ENCODE measurements at places on chromosomes 16 and 17. TPM values are rescaled to one million over a fixed set of nuclear protein-coding genes. Genes with fewer than 3 reads are reported as not detected.

Gene OSBPL7
- total RNA-seq: 21.8 TPM

DNA sequence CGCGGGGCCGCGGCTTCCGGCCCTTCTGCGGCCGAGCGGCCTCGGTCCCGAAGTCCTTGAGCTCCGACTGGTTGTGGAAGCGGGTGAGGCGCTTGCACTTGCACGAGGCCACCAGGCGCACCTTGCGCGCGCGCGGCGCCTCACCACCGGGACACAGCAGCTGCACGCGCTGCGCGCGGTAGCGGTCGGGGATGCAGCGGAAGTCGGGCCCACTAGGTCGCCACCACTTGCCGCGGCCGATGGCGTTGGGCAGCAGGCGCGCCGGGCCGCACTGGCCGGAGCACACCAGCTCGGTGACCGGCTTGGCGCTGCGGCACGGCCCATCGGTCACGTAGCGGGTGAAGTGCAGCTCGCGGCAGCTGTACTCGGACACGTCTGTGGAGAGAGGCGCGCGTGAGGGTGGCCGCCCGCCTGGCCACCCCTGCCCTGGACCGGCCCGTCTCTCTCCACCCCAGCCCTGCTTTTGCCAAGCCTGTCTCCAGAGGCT lies 3.2 kb downstream of the SOST start:
- DNase-seq: peak; percentile 92

DNA sequence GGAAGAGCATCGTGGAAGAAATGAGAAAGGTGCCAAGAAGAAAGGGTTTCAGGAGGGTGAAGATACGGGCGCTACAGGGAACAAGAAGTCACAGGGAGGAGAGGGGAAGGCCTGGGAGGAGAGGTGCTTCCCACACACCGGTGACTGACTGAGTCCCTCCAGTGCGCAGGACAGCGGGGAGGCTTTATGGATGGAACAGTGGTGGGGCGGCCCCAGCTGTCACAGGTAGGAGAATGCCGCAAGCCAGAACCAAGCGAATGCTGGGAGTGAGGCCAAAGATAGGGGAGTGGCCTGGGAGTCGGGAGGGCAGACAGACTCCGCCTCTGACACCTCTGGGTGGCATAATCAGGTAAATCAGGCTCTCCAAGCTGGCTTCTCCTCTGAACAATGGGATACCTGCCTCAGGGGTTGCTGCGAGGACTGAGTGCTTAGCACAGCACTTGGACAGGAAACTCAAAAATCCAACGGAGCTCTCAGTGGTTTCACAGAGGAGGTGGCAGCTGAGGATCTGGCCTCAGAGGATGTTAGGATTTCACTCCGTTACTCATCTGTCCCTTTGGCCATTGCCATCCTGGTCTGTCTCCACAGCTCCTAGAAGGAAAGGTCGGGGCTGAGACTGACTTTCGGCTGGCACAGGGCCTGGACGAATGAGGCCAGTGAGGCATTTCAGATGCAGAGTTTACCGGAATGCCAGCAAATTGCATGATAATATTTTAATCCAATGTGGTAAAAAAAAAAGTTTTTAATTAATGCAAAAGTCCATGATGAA lies 717 bp upstream of the CNP start:
- peak; percentile 91 for DNase-seq

DNA sequence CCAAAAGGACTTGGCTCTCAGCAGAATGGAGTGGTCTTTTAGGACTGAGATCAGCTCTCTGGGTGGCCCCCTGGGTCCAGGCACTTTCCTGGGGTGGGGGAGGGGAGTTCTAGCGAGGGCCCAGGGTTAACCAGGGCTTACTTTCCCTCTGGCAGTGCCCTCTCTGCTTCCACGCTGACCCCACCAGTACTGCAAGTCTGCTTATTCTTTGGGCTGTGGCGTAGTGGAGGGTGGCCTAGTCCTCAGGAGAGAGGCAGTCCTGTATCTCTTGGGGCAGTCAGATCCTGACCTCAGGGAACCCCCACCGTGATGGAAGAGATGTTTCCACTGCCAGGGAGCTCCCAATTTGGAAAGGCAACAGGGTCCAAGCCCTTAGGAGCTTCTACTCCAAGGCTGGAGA lies 79.4 kb downstream of the CCDC182 start:
- DNase-seq: no peak

Gene NEUROD2
- total RNA-seq: not detected

Gene GP1BA
- not detected for total RNA-seq

DNA sequence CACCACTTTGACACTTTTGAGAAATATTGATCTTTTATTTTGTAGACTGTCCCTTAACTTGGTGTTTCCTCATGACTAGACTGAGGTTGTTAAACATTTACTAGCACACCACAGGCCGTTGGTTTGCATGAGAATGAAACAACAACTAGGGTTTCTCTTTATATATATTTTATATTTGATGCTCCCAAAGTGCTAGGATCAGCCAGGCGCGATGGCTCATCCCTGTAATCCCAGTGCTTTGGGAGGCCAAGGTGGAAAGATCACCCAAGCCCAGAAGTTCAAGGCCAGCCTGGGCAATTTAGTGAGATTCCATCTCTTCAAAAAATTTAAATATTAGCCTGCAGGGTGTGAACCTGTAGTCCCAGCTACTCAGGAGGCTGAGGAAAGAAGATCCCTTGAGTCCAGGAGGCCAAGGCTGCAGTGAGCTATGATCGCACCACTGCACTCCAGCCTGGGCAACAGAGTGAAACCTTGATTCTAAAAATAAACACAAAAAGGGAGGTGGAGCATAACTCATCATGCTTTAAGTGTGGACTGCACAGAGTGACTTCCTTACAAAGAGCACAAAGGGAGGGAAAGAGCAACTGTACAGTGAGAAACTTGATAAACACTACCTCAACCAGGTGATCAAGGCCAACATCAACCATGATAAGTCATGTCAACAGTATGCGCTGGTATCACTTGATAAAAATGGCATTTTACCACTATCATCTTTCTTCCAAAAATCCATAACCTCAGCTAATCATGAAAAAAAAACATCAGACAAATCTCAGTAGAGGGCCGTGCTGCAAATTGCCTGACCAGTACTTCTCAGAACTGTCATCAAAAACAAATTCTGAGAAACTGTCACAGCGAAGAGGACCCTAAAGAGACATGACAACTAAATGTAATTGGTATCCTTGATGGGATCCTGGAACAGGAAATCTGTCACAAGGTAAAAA lies 72.8 kb upstream of the ATF7IP2 start:
- DNase-seq: no peak

GRCh38 chr16:68490829-68491575 lies 42.7 kb upstream of the SMPD3 start:
- DNase-seq: peak; percentile 65

DNA sequence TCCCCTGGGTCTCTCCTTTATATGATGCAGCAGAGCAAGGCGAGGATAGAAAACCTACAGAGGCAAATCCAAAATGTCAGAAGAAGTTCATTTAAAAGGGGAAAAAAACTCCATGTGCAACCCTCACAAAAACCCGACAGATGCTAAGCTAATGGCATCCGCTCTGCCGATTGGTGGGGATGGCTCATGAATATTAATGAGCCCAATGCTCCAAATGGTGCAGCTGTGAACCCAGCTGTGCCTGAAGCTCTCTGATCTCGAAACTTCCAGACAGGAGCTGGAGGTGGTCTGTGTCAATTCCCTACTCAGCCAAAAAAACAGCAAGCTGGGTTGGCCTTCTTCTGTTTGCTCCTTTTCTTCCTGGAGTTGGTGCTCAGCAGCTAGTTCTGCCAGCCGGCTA lies 15.5 kb downstream of the SNX11 start:
- DNase-seq: peak; percentile 69

Gene TBC1D3L
- total RNA-seq: 3.3 TPM

Gene DRC3
- total RNA-seq: 5.0 TPM

DNA sequence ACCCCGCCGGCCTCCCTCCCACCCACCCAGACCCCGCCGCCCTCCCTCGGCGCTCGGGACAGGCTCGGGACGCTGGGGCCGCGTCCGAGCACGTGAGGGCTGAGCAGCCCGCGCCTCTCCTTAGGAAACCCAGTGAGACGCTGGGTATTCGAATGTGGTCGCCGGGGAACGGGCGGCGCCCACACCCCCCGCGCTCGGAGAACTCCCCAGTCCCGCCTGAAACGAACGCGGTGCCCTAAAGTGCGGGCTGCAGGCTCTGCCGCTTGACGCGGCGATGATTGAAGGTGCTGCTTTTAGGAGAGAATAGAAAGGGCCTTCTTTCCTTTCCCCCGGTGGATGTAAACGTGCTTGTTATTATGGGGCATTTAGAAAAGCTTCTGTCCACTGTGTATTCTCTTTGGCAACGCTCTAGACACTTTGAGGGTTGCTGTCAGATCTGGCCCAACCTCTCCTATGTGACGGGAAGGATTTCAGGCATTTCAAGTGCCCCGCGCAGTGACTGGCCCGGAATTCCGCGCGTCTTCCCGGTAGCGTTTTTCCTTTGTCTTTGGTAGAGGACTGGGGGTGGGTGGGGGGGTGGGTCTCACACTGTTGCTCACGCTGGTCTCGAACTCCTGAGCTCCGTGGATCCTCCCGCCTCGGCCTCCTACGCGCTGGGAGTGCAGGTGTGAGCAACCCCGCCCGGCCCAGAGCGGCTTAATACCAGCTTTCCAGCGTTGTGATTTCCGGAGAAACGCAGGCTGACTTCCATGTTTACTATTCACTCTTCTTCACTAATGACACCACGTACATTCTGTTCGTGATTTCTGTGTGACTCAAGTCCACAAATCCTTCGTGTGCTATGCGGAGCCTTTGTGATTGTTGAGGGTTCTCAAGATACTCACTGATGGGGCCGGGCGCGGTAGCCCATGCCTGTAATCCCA lies 21.8 kb upstream of the FOXK2 start:
- peak; percentile 85 for DNase-seq

Gene PRAC2
- 40.8 TPM for total RNA-seq

- no peak for DNase-seq
Measured at GRCh38 chr16:31079342-31079944, 5.2 kb downstream of the ZNF646 start.

DNA sequence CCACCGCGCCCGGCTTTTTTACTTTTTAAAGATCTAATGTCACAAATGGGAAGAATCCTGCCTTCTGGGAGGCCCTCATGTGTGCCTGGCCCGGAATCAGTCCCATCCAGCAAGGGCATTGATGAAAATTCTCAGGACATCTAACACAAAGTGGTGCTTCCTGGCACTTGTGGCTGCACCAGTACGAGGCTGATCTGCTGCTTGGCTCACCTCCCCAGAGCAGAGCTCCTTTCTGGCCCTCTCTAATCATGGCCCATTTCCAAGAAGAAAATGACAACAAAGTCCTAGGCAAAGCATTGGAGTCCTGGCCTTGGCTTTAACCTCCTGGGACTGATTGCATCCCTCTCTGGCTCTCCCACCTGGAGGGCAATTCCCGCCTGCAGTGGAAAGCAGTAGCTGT lies 50.7 kb upstream of the SIAH1 start:
- DNase-seq: no peak

Gene PPP1R27
- total RNA-seq: not detected

- peak; percentile 82 for DNase-seq
Measured at GRCh38 chr17:39627047-39627711, 427 bp downstream of the PPP1R1B start.

GRCh38 chr16:30357715-30358576 lies 2.8 kb upstream of the CD2BP2 start:
- no peak for DNase-seq

DNA sequence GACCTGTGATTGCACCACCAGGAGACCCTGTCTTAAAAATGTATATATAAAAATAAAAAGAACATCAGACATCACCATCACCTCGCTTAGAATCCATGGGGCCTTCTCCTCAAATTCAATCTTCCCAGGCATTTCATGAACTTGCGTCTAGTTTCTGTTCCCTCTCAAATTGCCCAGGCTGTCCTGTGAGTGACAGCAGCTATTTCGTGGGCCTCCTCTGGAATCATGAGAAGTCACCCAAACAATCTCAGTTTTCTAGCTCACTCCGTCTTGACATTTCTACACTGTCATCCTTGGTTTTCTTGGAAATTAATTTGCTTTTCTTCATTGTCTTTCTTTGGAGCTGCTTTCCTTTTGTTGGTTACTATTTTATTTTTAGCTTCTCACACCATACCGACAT lies 7.3 kb downstream of the SLC52A1 start:
- DNase-seq: no peak
